ENCODE measurements at places on chromosomes 6 and 20. TPM values are rescaled to one million over a fixed set of nuclear protein-coding genes. Genes with fewer than 3 reads are reported as not detected.

GRCh38 chr6:44301782-44302564, 11.2 kb downstream of the AARS2 start:
- peaks cover 3% of the 10 kb centered on the region for H3K27me3 ChIP-seq
- no peaks in the 10 kb centered on the region for H3K36me3 ChIP-seq
- H3K27ac ChIP-seq, result no peak overlapping the region
- DNase-seq, result no peak
- peaks cover 7% of the 10 kb centered on the region for H3K4me1 ChIP-seq
- no peak overlapping the region for H3K4me3 ChIP-seq

RHAG gene
- 0.23 TPM for total RNA-seq

GRCh38 chr6:144585217-144585814, 300.2 kb downstream of the UTRN start:
- no peak overlapping the region for H3K27ac ChIP-seq
- no peaks in the 10 kb centered on the region for H3K36me3 ChIP-seq
- no peaks in the 10 kb centered on the region for H3K4me1 ChIP-seq
- H3K27me3 ChIP-seq, result no peaks in the 10 kb centered on the region
- peak; percentile 30 for DNase-seq

GRCh38 chr20:17732907-17733521, 33.2 kb downstream of the BANF2 start:
- H3K4me1 ChIP-seq, result no peaks in the 10 kb centered on the region
- no peak overlapping the region for H3K4me3 ChIP-seq
- H3K27me3 ChIP-seq, result no peaks in the 10 kb centered on the region
- no peaks in the 10 kb centered on the region for H3K36me3 ChIP-seq

PTGIS gene
- total RNA-seq, result 4.4 TPM

CDC25B gene
- 170 TPM for total RNA-seq

DNA sequence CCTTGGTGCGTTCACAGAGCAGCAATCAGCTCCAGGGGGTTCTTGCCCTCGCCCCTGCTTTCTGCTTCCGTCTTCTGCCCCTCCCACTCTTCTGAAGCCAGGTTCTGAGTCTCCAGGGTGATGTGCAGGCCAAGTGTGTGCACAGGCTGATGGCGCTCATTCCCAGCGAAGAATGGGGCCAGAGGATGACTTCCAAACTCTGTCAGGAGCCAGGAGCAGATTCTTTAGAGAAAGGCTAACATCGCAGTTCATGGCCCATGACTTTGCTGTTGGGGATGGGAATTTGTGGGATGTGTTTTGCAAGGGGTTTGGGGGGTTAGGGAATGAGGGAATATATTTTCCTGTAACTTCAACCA, 56.1 kb upstream of the CCN6 start:
- H3K27ac ChIP-seq, result no peak overlapping the region
- no peaks in the 10 kb centered on the region for H3K36me3 ChIP-seq
- no peak overlapping the region for H3K4me3 ChIP-seq
- peaks cover 24% of the 10 kb centered on the region for H3K27me3 ChIP-seq
- no peak for DNase-seq

- no peaks in the 10 kb centered on the region for H3K27me3 ChIP-seq
- no peaks in the 10 kb centered on the region for H3K4me1 ChIP-seq
- no peak overlapping the region for H3K4me3 ChIP-seq
- DNase-seq, result no peak
- no peak overlapping the region for H3K27ac ChIP-seq
Observed at GRCh38 chr20:8344106-8344505, 212.0 kb downstream of the PLCB1 start.

DNA sequence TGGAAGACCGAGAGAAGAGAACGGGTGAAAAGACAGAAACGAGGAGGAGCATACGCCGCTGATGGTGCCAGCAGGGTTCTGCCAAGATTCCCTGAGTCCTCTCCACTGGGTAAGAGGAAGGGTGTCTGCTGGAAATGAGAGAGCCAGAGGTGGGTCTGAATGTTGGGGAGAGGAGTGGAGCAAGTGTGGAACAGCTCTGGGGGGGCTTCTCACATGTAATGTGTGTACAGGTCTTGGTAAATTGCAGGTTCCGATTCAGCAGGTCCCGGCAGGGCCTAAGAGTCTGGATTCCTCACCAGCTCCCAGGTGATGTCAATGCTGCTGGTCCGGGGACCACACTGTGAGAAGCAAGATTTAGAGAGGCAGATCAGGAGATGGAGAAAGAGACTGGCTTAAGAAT, 1.5 kb upstream of the EBF4 start:
- no peak overlapping the region for H3K27ac ChIP-seq
- DNase-seq, result no peak
- no peak overlapping the region for H3K4me3 ChIP-seq
- no peaks in the 10 kb centered on the region for H3K27me3 ChIP-seq
- peaks cover 7% of the 10 kb centered on the region for H3K4me1 ChIP-seq

DNA sequence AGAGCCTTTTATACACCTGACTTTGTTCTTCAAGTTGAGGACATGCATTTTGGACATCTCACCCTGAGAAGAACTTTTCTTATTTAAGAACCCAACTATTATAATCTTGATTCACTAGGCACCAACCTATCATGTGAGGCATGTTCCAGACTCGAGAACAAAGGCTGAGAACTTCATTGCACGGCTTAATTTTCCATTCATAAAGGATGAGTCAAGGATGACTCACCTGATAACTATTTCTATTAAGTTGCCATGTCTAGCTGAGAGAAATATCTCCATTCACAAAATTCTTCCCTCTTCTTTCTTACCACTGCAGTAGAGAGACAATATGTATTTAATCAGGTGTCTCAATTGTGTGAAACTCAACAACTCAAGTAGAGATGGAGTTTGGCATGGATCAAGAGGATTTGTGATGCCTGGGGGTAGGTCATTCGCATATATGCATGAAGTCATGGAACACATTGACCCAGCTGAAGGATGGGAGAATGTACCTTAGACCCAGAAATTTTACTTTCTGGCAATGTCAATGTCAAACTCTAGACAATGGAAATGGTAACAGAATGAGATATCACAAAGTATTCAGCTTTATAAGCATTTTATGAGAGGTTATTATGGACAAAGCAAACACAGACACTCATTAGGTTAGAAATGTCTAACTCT, 208.7 kb upstream of the PRND start:
- H3K36me3 ChIP-seq, result no peaks in the 10 kb centered on the region
- H3K27me3 ChIP-seq, result no peaks in the 10 kb centered on the region
- peaks cover 7% of the 10 kb centered on the region for H3K4me1 ChIP-seq
- DNase-seq, result peak; percentile 85
- H3K4me3 ChIP-seq, result no peak overlapping the region

Data from Panc1 (cell line).